ENCODE measurements at places on chromosomes 7 and 10.

DNA sequence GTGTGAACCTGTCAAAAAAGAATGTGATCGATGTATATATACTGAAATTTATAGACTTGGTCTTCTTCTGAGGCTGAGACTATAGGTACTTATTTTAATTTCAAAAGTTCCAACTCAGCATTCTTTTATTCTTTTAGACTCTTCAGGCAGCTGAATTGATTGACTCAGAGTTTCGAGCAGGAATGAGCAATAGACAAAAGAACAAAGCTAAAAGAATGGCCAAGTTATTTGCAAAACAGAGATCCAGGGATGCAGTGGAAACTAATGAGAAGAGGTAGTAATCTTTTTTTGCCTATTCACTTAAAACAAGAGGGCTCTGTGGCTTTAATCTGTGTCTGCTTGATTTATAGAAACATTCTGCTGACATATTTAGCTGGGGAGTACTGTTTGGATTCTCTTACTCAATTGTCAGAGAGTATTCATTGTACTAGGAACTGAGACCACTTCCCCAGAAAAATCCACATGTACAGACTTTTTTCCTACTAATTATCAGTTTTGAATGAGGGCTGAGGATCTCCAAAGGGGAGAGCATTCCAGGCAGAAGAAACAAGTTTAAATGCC is 30.1 kb downstream of the BTAF1 start:
- DNase-seq, result no peak

GRCh38 chr7:135960709-135961451 is 16.3 kb downstream of the MTPN start:
- DNase-seq, result no peak

DNA sequence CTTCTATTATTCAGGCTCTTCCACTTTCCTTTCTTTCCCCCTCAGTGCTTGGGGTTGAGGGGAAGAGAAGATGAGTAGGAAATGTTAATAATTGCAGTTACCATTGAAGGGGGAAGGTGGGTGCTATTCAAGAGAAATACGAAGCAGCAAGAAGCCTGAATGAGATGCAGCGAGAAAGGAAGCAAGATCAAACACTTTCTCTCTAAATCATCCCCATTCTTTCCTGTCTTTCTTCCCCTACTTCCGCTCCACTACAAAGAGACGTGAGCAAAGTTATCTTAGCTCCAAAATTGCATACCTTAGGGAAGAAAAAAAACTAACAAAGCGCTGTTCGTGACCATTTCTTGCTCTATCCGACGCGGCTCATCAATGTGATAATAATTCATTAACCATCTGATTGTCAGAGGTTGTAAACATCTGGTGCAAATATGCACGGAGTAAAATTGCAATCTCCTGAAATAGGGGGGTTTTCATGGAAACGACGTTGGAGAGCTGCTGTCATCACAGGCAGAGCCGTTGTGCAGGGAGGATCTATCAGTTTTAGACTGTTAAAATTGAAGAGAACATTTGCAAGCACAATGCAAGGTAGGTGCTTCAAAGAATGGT is 15.2 kb upstream of the PARD3 start:
- no peak for DNase-seq

DNA sequence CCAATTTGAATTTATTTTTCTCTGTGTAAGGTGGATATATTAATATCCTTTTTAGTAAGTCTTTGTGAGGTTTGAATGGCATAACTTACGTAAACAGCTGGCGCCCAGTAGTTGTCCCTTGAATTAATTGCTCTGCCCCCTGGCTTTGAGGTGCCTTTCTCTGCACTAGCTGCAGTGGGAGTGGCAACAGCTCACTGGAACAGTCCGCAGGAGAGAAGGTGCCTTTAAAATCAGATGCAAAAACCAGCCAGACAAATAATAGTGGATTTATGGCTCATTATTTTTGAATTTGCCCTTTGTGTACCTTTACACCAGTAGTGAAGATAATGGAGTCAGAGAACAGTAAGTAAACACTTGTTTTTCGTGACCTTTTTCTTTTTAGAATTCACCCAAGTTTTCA is 11.8 kb downstream of the FERD3L start:
- no peak for DNase-seq

- no peak for DNase-seq
These were observed 688.9 kb upstream of the POT1 start for GRCh38 chr7:125618516-125618915.

DNA sequence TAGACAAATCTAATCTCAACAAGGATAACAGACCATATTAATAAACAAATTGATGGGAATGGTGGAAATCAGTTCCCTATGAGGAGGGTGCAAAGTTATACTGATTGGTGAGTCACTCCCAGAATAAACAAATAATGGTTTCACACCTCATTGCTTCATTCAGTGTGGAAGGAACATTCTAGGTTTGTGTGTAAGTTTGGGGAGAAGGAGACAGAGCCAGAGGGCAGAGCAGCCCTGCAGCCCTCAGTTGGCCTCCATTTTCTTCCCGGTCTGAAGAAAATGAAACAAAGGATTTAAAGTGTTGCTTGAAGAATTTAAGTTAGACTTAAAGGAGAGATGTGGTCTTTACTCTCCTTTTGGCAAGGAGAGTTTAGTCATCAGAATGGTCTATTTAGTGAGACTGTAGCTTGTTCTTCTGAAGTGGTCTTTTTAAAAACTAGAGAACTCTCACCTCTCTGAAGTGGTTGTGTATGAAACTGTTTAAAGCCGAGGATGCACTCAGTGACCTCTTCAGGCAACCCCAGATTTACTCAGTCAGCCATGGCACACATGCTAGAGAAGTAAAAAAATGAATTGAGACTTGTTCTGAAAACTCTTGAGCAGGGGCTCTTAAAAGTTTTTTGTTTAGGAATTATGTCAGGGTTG is 27.2 kb downstream of the IKZF1 start:
- no peak for DNase-seq

DNA sequence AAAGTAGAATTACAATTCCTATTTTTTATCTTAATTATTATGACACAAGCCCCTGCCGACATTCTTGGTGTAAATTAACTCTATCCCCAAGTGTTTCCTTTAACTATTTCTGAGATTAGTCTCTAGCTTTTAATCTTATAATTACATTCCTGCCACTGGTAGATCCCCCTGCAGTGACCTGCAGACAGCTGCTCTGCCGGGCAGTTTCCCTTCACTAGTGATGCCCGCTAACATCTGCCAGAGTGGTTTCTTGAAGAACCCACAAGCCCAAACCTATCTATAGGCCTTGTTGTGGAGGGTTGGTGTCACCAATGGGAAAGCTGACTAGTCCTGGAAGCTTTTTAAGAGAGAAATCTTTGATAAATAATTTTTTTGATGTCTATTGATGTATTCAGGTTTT is 50.0 kb downstream of the ADAM22 start:
- DNase-seq, result no peak

DNA sequence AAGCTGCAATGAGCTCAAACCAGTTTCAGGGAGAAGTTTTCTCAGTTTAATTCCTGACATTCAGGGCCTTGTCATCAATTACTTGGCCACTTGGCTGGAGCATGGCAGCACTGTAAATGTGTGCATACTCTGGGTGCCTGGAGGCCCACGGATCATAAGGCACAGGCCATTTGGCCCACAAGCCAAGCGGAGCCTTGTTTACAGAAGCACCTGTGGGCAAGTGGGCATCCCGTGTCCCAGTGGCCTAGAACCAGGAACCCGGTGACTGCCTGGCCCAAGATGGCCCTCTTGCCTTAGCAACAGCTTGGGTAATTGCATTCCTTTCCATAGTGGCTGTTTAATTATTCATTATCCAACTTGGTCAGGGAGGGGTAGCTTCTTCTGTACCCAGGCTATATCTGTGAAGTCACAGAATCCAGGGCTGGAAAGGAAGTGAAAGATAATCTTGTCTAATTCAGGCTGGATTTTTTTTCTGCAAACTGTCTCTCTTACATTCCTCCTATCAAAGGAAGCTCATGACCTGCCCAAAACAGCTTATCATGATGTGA is 426.4 kb upstream of the ZMIZ1 start:
- DNase-seq, result no peak

DNA sequence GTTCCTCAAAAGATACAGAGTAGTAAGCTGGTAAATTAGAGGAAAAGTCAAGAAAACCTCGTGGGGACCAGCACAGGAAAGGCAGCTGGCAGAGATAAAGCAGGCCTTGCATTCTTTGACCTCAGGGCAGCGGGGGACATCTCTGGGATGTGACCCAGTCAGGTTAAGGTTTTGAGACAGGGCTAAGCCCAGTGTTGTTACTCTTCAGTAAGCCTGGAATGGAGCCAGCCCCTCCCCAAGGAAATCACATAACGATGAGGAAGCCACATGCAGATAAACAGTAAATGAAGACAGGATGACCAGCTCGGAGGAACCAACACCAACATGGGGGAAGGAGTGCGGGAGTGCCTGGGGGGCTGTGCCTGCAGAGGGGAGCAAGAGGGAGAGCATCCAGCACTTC is 99.6 kb downstream of the JAZF1 start:
- DNase-seq, result no peak

GRCh38 chr10:74822521-74823089 is 3.8 kb upstream of the KAT6B start:
- peak; percentile 9 for DNase-seq

GRCh38 chr10:62384057-62384446 is 9.9 kb downstream of the ZNF365 start:
- DNase-seq, result no peak

GRCh38 chr10:20105931-20106330 is 289.7 kb downstream of the PLXDC2 start:
- no peak for DNase-seq

DNA sequence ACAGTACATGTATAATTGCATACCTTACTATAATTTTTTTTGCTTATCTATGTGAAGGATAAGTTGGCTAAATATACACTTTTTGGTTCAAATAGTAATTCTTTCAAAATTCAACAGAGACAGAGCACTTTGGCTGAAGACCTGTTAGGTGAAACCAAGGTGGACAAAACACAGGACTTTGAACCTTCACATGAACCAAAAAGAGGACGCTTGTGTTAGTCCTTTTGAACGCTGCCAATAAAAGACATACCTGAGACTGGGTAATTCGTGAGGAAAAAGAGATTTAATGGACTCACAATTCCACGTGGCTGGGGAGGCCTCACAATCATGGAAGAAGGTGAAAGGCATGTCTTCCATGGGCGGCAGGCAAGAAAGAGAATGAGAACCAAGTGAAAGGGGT is 4.7 kb upstream of the AGMO start:
- DNase-seq, result no peak

GRCh38 chr10:71771821-71772617 is 1.3 kb downstream of the VSIR start:
- no peak for DNase-seq

GRCh38 chr10:107434854-107435253 is 270.3 kb upstream of the SORCS1 start:
- no peak for DNase-seq

- DNase-seq, result no peak
These were observed 502.2 kb downstream of the ARL4A start for GRCh38 chr7:13189668-13190067.

DNA sequence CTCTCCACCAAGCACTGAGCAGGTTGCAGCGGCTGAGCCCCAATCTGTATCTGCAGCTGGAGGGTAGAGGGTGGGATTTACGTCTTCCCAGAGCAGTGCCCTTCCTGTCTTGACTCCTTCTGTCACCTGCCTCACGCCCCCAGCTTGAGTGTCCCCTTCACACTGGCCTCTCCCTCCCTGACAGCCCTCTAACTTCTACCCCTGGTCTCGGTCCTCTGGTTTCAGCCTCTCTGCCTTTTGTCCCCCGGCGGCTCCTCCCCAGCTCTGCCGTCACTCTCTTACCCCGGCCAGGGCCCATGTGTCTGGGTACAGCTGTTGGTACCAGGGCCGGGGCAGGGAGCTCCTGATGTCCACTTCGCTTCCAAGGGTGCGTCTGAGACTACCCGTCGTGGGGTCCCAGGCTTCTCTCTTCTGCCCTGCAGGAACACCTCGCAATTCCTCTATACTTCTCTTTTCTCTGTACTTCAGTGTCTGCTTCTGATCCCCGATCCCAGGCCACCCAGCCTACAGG is 654 bp downstream of the MUC3A start:
- no peak for DNase-seq

DNA sequence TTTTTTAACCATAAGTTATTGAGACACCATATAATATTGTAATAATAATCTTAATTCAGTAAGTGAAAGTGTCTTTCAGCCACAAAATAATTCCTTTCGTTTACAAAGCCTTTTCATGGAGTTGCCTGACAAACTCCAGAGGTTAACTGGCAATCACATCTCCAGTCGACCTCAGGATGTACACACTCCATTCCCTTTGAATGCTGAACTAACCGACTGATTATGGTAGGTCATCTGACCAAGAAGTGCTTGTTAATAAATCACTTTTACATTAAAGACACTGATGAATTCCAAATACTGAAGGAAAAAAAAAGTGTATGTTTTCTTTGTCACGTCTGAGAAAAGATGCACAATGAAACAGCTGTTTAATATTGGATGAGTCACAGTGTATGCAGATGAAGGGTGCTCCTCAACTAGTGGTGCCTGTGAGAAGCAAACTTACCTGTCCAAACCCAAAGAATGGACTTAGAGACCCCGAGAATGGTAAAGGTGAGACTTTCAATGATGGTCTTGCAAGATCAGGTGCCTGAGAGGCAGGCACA is 348.1 kb upstream of the VWC2 start:
- DNase-seq, result no peak

DNA sequence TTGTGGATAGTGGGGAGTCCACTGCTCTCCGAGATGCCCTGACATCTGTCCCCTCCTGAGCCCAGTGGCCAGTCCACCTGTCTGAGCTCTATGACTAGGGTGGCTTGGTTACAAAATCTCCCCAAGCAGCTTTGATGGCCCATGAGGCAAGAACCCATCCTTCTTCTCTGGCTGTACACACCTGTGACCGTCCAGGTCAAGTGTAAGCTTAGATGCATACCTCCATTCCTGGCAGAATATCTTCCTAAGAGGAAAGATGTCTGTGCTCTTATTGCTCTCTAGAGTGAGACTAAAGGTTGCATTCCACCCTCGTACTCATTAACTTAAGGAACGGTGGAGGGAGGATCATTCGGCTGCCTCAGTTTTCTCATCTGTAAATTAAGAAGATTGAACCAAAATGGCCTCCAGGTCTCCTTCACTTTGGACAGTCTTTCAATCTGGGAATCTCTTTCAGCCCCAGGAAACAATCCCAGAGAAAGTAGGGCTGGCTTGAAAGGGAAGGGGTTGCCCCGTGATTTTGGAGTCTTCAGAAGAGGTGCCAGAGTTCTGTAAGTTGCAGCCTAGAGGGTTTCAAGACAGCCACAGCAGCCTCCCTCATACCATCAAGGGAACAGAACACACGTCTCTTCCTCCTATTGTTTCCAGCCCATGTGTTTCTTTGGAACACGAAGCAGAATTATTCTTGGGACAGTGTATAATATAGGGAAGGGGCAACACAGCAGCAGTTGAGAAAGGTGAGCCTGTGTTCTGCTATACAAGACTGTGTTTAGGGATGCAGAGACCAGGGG is 5.5 kb downstream of the HOXA4 start:
- DNase-seq, result no peak

DNA sequence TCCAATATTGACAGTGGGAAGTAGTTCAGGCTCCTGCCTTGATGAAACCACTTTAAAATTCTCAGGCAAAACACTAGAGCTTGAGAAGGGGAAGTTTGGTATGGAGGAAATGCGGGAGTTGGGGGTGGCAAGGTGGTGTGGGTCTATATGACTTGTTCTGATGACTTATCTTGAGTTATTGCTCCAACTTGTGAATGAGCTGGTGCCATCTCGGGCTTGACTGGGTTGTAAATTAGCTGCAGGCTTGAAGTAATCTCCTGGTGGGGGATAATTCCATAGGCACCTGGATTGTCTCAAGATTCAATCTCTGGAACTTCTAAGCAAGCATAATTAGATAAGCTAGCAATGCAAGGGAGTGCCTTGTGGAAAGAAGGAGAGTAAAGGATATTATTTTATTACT is 29.0 kb downstream of the MRPL32 start:
- DNase-seq, result no peak

GRCh38 chr10:38003026-38003425 is 7.4 kb upstream of the ZNF33A start:
- DNase-seq, result no peak

- peak; percentile 78 for DNase-seq
These were observed 21.3 kb downstream of the MDH2 start for GRCh38 chr7:76069238-76069638.
